ENCODE measurements at places on chromosomes 12 and 14.

DNA sequence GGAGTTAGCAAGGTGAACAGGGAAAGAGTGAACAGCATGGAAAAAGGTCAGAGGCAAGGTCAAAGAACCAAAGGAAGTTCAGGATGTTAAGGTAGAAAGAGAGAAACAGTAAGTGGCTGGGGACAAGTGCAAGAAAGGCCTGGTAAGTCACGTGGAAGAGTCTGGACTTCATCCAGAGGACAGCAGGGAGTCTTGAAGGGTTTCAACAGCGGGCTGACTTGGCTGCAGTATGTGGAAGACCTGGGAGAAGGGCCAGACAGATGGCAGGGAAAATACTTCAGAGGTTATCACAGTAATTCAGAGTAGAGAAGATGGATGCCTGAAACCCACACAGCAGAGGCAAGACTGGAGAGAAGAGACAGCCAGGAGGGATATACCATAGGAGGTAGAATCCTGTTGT is 34.0 kb downstream of the CIT start:
- no peak for DNase-seq

DNA sequence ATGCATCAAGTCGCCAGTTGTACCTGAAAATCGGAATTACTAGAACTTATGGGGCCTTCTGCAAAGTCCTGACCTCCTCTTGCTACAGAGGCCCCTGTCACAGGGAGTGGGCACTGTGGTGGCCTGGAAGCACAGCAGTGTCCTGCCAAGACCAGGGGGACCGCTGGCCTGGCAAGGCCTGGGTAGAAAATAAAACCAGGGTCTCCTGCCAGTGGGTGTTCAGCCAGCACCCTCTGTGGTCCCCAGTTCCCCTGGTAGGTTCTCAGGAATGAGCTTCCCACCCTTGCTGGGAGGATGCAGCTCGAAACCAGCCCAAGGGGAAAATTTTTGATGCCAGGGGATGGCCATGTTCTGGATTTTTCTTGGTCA is 43.9 kb downstream of the RIN3 start:
- DNase-seq, result no peak

GRCh38 chr12:68924546-68924945 is 8.4 kb downstream of the CPM start:
- no peak for DNase-seq

- DNase-seq, result no peak
These were observed 30.6 kb upstream of the MSI1 start for GRCh38 chr12:120399531-120399930.

DNA sequence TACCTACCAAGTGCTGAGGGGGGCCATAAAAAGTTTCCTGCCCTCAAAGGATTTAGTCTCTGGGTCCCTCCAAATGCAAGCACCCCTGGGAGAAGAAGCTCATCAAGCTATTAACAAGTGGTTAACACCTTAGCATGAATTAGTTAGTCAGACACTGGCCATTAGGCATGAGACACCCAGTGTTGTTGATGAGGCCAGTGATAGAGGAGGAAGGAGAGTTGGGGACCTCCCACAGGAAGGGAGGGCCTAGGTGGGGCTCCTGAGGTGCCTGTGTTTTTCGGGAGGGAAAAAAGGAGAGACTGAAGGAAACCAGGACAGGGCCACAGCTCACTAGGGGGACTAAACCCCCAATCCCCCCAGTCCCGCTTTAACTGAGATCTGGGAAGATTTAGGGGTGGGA is 4.5 kb upstream of the KRT71 start:
- no peak for DNase-seq

- no peak for DNase-seq
These were observed 60.9 kb upstream of the ARID2 start for GRCh38 chr12:45668641-45669040.

- no peak for DNase-seq
These were observed 52.4 kb downstream of the EMP1 start for GRCh38 chr12:13248964-13249363.

GRCh38 chr12:47224563-47225133 is 144.9 kb upstream of the AMIGO2 start:
- no peak for DNase-seq

DNA sequence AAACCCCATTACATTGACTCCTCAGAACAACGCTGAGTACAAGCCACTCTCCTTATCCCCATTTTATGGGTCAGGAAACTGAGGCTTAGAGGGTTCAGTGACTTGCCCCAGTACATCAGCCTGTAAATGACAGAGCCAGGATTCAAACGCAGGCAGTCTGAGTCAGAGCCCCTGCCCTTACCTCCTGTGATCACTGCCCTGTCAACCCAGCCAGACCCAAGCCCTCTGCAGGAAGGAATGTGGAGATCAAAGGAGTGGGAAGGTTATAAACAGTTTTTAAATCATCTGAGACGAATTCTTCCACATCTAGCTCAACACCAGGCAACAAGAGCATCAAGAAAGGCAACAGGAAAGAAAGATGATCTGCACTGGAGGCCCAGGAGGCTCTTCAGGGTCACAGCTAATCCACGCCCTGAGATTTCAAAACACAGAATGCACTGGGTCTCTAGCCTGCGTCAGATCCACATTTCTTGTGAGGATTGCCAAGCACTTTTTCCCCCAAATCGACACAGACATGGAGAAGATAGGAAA is 38.5 kb downstream of the SPTB start:
- DNase-seq, result no peak

GRCh38 chr12:538731-539539 is 79.2 kb downstream of the B4GALNT3 start:
- no peak for DNase-seq

DNA sequence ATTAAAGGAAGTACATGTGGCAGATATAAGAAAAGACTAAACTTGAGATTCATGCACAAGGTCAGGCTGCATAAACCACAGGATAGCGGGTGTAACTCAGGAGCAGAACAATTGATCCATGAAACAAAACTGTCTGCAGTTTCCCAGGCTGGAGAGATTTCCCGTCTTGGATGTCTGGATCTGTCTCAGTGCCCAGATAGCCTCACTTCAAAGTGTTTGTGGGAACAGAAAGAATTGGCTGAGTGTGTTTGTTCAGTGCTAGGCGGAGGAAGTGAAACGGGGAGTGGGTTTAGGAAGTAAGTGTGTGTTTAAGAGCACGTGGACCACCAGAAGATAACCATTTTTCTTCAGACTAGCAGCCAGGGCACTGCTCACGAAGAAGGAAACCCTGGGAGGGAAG is 1.4 kb upstream of the RNASE10 start:
- DNase-seq, result no peak

- DNase-seq, result no peak
These were observed 45.0 kb downstream of the TPCN1 start for GRCh38 chr12:113266106-113266895.

DNA sequence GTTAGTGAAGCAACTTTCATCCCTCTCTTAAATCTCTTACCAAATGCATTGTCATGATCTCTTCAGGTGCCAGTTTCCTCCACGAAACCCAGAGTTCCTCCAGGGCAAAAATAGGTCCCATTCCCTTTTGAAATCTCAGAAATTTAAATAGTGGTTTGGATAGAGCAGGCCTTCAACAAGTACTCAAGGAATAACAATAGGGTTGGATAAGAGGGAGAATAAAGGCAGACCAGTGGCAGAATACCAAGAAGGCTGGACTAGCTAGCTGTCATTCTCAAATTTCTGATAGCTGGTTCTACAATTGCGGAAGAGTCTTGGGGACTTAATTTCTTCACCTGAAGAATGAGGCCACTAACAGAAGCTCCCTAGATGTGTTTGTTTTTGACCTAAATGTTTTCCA is 62.5 kb downstream of the PKP2 start:
- no peak for DNase-seq

Measured in SHP77 (cell line).